GM12878 (cell line): ENCODE measurements at places on chromosomes 7 and 10.

GRCh38 chr10:10804998-10805740 is 212.5 kb upstream of the CELF2 start:
- DNase-seq = no peak

GRCh38 chr7:135160858-135161653 is 9.5 kb downstream of the CYREN start:
- DNase-seq = no peak

DNA sequence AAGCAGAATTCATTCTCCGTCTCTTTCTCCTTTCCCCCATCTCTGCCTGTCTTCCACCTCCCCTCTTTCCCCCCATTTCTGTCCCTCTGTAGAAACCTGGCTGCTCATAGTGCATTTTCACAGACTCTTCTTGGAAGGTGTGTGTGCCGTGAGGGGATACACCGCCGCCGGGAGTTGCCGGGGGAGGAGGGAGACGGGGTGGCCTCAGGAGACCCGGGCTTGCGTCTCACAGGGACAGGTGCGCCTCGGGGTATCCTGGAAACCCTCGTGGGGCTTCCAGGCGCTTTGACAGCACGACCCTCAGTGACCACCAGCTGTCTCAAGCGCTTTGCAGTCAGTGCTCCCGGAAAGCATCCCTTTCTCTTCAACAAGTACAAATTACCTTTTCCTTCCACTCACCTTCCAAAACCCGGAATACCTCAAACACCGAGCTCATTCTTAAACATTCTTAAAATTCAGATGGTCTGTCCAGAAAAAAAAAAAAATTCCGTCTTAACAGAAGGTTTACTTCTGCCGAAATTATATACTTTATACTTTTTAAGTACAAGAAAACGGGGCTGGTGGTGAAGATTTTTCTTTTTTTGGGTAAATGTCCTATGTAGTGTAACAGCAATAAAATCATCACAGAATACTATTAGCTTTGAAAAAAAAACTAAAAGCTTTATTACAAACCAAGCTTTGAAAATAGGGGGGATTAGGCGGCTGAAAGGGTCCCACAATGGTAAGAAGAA is 8.2 kb downstream of the EMX2 start:
- no peak for DNase-seq

GRCh38 chr7:70953331-70953741 is 178.6 kb upstream of the GALNT17 start:
- DNase-seq = no peak

GRCh38 chr10:47040041-47040491 is 128.8 kb downstream of the PTPN20 start:
- DNase-seq = no peak

DNA sequence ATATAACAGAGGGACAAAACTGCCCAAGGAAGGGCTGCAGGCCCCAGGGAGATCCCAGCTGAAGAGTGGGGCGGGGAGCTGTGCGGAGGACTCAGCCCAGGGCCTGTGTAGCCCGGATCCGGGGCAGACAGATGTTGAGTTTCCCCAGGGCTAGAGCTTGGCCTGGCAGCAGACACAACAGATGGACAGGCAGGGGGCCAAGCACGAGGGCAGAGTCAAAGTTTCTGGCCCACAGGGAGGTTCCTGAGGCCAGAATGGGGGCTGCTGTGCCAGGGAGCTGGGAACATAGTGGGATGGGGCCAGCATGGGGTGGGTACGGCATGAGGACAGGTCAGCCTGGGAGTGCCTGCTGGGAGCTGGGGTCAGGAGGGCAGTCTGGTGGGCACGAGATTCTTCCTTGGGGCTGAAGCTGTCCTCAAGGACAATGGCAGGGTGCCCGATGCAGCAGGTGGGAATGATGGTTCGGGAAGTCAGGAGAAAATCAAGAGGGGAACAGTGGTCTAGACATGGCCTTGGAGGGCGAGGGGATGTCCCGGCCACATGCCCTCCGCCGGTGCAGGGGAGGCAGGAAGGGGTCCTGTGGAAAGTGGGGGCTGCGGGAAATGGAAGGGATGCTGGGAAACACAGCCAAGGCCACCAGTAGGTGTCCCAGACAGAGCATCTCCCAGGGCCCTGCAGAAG is 519.1 kb upstream of the FOXK1 start:
- DNase-seq = no peak

GRCh38 chr7:151168003-151168786 is 701 bp upstream of the GBX1 start:
- no peak for DNase-seq

DNA sequence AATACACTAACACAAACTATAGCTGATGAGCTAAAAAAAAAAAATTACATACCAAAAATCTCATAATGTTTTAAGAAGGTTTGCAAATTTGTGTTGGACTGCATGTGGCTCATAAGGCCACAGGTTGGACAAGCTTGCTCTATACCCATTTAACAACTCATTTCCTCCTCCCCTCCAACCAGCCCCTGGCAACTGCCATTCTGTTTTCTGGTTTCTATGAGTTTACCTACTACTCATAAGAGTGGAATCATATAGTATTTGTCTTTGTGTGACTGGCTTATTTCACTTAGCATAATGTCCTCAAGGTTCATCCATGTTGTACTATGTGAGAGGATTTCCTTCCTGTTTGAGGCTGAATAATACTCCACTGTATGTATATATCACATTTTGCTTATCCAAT is 100.4 kb upstream of the ARHGAP21 start:
- no peak for DNase-seq

DNA sequence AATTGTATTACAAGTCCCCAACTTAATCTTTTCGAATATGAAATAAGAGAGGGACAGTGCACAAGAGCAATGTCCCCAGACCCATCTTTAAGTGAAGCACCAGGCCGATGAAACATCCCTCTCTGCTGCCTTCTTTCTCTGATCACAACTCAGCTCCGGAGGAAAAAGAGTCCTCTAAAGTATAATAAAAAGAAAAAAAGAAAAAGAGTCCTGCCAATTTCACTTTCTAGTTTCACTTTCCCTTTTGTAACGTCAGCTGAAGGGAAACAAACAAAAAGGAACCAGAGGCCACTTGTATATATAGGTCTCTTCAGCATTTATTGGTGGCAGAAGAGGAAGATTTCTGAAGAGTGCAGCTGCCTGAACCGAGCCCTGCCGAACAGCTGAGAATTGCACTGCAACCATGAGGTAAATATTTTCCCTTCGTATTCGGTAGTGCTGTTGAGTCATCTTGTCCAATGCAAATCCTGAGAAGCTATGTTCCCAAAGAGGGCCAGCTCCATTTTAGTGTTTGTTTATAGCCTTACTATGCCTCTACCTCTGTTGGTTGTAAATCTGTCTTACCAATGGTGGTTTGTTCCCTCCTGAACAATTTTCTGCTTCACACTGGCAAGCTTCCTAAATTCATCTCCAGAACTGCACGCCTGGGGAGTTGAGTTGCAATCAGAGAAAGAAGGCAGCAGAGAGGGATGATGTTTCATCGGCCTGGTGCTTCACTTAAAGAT is at the start of gene IFIT2:
IFIT2 (plus strand) TSS at position 326 of the 725 bp plus-strand sequence; CDS start at position 404, 78 bp downstream.
- peak; percentile 66 for DNase-seq

- DNase-seq = no peak
These were observed 54.2 kb downstream of the DNAJC12 start for GRCh38 chr10:67783606-67784294.

- no peak for DNase-seq
These were observed 213.7 kb downstream of the TWIST1 start for GRCh38 chr7:18903695-18904094.

DNA sequence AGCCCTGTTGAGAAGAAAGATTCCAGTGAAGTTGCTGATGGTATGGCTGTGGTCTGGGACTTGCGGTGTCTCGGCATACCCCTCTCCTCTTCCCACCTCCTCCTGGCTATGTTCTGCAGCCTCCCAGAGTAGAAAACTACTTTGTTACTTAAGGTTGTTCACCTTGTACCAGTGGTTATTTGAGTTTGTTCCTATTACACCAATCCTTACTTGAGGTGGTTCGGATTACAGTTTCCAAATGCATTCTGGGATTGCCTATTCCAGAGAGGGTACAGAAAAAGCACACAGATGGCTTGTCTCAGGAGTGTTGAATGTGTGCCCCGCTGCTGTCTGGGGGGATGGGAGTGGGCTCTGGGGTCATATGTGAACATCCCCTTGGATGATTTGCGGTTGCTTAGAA is 6.8 kb upstream of the ZNF783 start:
- no peak for DNase-seq

- DNase-seq = no peak
These were observed 101.5 kb downstream of the ZNF92 start for GRCh38 chr7:65475040-65475726.

- DNase-seq = no peak
These were observed 133.6 kb downstream of the THSD7A start for GRCh38 chr7:11698384-11698871.

GRCh38 chr10:102720775-102721301 is 6.4 kb downstream of the SFXN2 start:
- DNase-seq = no peak

DNA sequence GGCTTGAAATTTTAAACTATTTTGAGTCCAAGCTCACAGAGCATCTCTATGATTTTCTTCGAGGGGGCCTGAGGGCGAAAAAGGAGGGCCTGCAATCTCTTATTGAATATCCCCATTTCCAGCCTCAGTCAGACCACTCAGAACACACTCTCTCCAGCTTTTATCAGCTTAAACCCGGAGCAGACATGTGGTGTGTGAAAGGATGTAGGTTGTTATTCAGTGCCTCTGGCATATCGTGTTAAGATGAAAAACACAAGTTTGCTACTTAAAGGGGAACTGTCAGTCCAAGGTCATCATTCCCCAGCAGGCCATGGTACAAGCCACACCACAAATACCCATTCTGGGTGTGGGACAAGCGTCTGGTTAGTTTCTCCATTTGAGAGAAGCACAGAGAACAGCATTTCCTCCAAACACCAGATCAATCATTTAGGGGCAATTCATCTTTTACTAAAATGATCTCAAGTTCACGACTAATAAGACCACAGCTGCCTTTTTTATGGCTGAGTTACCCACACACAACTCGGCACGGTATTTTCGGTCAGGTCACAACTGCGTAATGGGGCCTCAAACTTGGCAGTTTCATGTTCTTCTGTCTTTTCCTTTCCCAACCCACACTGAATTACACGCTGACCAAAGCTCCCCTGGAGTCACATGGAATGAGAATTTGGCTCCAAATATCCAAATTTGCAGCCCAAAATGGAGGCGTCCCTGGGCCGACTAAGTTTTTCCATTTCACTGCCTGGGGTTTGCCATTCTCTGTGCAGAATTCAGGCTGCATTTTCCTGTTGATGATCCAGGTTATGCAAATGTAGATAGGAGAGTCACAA is 188.4 kb downstream of the SEM1 start:
- DNase-seq = no peak

- DNase-seq = no peak
These were observed 200.1 kb downstream of the PTPRN2 start for GRCh38 chr7:158387546-158387891.

DNA sequence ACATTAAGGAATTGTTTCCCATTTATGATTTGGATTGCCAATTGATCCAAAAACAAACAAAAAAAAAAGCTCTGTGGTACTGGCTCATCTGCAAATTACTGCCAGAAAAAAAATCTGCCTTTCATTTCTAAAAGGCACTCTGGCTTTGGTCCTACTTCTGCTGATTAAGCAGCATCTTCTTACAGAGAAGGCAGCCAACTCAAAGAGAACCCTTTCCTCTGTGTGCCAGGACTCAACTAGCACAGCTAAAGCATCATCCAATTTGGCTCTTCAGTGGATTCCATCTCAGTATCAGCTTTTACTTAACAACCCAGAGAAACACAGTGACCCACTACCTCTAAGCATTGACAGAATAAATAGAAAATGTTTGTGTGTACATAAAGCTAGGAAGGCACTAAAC is 80.6 kb downstream of the GSAP start:
- DNase-seq = no peak

- DNase-seq = no peak
These were observed 33.3 kb upstream of the DNAJB12 start for GRCh38 chr10:72388062-72388461.
